CD14-positive monocyte (primary cell): ENCODE measurements at places on chromosomes 5 and 9.

DNA sequence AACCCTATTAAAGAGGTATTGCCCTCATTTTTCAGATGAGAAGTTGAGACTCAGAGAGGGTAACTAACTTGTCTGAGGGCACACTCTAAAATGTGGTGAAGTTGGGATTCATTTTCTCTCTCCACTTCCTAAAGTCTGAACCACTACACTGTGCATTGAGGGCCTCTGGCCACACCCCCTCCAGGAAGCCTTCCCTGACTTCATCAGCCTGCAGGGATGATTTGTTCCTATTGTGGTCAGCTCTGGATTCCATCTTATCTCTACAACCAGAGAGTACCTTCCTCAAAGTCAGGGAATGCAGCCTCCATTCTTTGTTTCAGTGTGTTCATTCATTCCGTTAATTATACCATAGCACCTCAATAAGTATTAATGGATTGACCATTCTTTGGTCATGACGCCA lies 356.0 kb upstream of the PANK3 start:
- DNase-seq = no peak

GRCh38 chr5:149628221-149628620 lies 46.9 kb downstream of the ARHGEF37 start:
- DNase-seq = peak; percentile 18

DNA sequence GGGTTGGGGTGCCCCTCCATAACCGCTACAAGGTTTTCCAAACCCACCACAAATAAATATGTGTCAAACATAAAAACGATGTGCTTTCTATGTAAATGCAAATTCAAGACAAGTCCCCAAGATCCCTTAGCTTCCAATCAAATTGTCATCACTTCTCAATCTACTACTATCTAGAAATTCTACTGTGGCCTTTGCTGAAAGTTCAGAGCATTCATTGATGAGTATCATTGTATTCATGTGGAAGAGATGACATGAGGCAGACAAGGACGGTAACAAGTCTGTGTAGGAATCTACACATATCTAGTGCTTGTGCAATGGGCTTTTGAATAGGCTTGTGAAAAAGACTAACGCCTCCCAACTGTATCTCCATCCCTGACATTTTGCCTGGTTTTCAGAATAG lies 524.6 kb downstream of the PDE4D start:
- DNase-seq = no peak

- DNase-seq = peak; percentile 76
These were observed 180.9 kb upstream of the ANKRD55 start for GRCh38 chr5:56414066-56414465.

GRCh38 chr5:139895046-139895445 lies 99.4 kb downstream of the PSD2 start:
- no peak for DNase-seq

DNA sequence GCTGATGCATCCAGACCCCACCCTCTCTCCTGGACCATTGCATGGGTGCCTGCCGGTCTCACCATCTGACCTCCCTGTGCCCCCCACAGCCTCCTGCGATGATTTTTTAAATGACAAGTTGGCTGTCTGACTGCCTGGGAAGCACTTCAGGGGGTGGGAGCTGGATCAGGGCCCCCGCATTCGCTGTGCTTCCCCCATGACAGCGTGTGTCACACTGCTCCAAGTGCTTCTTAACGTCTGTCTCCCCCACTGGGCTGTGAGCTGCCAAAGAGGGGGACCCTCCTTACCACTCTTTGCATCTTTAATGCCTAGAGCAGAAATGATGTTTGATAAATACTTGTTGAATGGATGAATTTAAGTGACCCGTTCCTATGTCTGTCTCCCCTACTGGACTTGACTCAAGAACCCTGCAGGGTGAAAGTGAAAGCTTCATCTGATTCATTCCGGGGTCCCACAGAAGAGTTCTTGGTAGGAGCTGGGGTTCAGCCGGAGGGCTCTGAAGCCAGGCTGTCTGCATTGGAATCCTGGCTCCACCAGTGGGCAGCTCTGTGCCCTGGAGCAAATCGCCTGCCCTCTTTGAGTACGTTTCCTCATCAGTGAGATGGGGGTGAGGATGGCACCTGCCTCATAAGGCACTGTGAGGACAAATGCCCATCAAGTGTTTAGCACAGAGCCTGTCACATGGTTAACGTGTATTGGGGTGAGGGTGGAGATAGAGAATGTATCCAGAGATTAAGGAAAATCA lies 7.6 kb upstream of the EGR1 start:
- no peak for DNase-seq

- no peak for DNase-seq
These were observed 127.5 kb upstream of the PANK3 start for GRCh38 chr5:168706655-168707069.
